Hematopoietic multipotent progenitor cell treated with erythropoietin and hydrocortisone succinate and interleukin-3 and kit ligand, for 8 days (in vitro differentiated cells): ENCODE measurements at places on chromosomes 4 and X.

GRCh38 chr4:157115613-157116335 is 39.8 kb downstream of the GLRB start:
- no peak for DNase-seq

- no peak for DNase-seq
Measured at GRCh38 chr4:181021213-181021612, 1222.0 kb upstream of the TENM3 start.

DNA sequence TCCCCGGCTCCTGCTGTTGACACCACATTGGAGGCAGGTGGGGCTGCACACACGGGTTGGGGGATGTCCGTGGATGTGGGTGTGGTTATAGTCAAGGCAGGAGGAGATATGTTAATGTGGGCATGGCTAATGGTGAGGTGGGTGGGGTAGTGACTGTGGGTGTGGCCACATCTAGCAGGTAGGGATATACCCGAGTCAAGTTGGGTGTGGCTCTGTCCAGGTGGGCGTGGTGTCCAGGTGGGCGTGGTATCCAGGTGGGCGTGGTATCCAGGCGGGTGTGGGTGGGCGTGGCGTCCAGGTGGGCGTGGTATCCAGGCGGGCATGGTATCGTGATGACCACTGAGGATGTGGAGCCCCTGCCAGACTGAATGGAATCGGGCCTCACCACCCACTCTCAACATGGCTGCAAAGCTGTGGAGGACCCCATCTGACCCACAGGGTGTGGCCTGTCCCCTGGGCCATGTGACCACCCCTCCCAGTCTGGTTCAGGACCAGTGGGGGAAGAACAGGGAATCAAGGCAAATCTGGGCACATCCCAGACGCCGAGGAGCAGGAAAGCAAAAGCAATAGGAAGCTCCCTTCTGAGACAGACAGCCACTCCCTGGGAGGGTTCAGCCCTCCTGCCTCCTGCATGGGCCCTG is 21.0 kb downstream of the MAN2B2 start:
- peak; percentile 45 for DNase-seq

GRCh38 chrX:21843179-21843578 is 3.8 kb downstream of the MBTPS2 start:
- no peak for DNase-seq

GRCh38 chrX:53004811-53005210 is 43.8 kb upstream of the GPR173 start:
- no peak for DNase-seq

GRCh38 chrX:2609431-2610238 is 81.5 kb upstream of the CD99 start:
- DNase-seq, result peak; percentile 27

DNA sequence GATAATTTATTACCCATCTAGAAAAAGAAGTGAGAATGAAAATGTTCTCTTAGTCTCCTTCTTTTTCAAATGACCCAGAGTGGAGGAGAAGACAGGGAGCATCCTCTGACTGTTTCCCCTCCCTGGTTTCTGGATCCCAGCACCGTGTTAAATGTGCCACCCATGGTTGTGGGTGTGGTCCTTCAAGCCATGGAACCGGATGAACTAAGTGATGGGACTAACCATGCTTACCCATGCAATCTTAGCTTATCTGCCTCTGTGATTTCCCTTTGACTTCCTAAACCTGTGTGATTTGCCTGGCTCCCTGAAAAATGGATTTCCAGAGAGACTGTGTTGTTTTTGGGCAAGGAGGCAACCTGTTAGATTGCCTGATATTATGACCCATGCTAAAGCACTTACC is 437.1 kb downstream of the MAGEB5 start:
- no peak for DNase-seq
